ENCODE measurements at places on chromosomes 4 and X. TPM values are rescaled to one million over a fixed set of nuclear protein-coding genes. Genes with fewer than 3 reads are reported as not detected.

DNA sequence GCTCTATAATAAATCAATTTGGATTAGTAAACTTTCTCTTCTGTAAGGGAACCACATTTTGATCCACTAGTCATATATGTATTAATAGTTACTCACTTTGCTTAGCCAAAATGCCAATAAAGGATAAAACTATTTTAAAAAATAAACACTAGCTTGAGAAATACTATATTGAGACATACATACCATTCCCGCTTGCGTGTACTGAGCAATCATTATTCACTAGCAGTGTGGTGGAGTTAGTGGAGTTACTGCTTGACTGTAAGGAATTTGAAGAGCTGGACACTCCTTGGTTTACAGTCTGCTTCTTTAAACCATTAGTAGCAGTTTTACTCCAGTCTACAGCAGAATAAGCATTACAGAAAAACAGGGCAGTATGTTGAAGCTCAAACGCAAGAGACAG lies 10.8 kb upstream of the PHKA2 start:
- no peak overlapping the region for H3K4me3 ChIP-seq
- no peaks in the 10 kb centered on the region for H3K36me3 ChIP-seq
- no peak overlapping the region for H3K27ac ChIP-seq
- no peaks in the 10 kb centered on the region for H3K27me3 ChIP-seq
- no peak for DNase-seq
- no peaks in the 10 kb centered on the region for H3K4me1 ChIP-seq

- no peaks in the 10 kb centered on the region for H3K4me1 ChIP-seq
- no peak for DNase-seq
- no peak overlapping the region for H3K4me3 ChIP-seq
- no peaks in the 10 kb centered on the region for H3K36me3 ChIP-seq
Observed at GRCh38 chr4:61162116-61162515, 38.0 kb upstream of the ADGRL3 start.

Gene IGSF1
- 2.5 TPM for total RNA-seq

Gene HNRNPD
- 120 TPM for total RNA-seq

Gene CENPE
- 3.4 TPM for total RNA-seq

Gene BTC
- 10.0 TPM for total RNA-seq

Gene SPANXB1
- total RNA-seq: not detected
